Fibroblast of gingiva (primary cell): ENCODE measurements at places on chromosomes 12 and 14.
A peak's percentile ranks its signal among the peaks of the same experiment; 100 is the strongest.

GRCh38 chr14:54683882-54684794 lies 117.2 kb downstream of the SAMD4A start:
- peak; percentile 88 for DNase-seq

DNA sequence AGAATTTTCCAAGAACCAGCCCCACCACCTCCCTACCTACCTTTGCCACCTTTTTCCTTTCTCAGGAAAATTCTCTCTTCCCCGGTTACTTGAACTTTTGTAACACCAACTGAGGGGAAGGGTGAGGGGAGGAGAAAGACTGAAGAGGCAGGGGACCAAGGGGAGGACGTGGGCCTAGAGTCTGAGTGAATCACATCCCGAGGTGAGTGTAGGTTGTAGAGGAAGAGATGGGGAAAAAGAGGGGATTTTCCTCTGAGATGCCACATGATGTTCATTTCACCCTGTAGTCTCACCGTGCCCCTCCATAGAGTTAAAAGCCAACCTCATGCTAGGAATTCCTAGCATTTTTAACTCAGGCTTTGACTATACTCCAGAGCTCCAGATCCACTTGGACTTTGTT lies 311.8 kb downstream of the RPAP3 start:
- no peak for DNase-seq

- no peak for DNase-seq
Measured at GRCh38 chr14:70894868-70895267, 12.4 kb upstream of the PCNX1 start.

DNA sequence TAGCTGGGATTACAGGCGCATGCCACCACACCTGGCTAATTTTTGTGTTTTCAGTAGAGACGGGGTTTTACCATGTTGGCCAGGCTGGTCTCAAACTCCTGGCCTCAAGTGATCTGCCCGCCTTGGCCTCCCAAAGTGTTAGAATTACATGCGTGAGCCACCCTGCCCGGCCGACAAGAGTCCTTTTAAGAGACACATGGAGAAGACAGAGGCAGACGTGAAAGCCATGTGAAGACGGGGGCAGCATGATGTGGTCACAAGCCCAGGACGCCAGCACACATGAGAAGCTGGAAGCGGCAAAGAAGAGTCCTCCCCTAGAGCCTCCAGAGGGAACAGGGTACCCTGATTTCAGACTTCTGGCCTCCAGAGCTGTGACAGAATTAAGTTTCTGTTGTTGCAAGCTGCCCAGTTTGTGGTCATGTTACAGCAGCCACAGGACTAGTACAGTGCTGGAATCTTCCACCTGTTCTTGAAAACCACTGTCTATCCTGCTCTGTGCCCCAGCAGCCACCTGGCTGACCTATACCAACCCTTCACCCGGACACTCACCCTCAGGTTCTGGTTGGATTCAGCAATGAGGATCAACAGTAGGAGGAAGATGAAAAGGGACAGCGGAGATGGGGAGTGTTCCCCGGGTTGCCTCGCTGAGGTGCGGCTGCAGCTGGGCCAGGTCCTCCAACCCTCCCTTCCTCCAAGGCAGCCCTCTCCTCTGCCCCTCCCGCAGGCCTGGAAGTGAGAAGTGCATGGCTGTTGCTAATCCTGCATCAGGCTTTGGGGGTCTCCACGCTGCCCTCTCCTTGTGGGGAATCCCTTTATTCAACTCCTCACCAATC lies 16.9 kb downstream of the VPS37B start:
- no peak for DNase-seq

DNA sequence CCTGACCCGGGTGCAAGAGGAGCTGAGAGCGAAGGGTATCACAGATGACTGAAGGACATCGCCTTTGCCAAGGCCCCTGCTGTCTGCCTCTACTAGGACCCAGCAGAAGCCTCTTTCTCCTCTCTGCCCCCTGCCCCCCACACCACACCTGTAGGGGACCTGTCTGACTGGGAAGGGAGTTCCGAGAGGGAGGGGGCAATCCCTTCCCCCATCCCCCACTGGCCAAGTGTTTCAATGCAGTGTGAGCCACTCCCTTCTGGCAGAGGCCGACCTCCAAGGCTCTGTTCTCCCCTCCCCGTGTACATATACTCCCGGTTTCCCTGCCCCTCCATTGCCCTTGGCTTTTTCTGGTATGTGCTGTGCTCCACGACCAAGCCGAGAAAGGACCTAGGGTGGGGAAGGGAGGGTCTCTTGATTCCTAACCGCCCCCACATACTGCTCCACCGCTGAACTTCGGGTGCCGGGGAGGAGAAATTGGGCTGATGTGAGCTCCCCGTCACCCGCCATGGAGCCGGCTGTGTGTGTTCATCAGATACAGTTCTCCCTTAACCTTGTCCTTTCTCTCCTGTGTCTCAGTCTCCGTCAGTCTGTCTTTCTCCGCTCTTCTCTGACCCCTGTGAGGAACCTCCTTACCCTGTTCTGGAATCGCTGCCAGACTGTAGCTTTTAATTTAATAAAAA lies 2.0 kb upstream of the ARHGEF25 start:
- DNase-seq = no peak

- no peak for DNase-seq
Measured at GRCh38 chr12:23361971-23362370, 587.5 kb downstream of the SOX5 start.

GRCh38 chr12:58580095-58580494 lies 340.2 kb downstream of the LRIG3 start:
- peak; percentile 31 for DNase-seq
